D341Med (cell line): ENCODE measurements at places on chromosomes 11 and 22.
A peak's percentile ranks its signal among the peaks of the same experiment; 100 is the strongest.

DNA sequence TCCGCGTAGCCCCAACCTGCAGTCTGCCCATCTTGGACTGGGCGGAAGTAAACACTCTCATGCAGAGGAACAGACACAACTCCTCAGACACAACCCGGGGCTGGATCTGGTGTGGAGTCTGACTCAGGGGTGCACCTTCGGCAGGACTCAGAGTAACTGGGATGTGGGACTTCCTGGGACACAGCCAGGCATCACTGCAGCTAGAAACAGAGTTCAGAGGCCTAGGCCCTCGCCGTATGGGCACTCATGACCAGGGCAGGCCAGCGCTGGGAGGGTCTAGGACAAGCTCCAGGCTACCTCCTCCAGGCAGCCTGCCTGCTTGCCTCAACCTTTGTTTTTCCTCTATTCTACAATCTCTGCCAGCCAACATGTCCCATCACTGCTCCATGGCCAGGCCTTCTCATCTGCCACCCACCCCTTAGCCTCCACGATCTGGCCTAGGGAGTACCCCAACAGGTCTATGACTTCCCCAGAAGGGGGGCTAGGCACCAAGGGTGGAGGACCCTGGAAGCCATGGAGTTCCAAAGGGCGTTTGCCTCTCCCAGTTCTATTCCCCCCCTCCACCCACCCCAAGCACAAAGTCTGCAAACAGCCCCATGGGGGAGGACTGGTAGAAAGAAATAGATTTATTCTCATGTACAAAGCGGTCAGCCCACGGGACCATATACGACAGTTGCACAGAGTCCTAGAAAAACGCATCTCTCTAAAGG, 98.5 kb downstream of the PDE2A start:
- DNase-seq = no peak

DNA sequence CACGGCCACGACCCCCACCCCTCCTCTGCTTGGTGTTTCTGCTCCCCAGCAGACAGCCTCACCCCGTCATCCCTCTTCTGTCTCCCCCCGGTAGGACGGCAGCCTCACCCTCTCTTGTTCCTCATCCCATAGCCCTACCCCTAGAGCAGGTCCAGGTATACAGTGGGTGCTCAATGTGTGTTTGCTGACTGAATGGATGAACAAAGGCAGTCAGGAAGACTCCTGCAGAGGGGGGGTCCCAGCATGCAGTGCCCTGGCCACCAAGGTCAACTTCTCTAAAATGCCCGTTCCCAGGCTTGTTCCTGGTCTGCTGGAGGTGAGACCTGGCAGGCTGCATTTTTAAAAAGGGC, 34.7 kb upstream of the FADD start:
- DNase-seq = no peak

DNA sequence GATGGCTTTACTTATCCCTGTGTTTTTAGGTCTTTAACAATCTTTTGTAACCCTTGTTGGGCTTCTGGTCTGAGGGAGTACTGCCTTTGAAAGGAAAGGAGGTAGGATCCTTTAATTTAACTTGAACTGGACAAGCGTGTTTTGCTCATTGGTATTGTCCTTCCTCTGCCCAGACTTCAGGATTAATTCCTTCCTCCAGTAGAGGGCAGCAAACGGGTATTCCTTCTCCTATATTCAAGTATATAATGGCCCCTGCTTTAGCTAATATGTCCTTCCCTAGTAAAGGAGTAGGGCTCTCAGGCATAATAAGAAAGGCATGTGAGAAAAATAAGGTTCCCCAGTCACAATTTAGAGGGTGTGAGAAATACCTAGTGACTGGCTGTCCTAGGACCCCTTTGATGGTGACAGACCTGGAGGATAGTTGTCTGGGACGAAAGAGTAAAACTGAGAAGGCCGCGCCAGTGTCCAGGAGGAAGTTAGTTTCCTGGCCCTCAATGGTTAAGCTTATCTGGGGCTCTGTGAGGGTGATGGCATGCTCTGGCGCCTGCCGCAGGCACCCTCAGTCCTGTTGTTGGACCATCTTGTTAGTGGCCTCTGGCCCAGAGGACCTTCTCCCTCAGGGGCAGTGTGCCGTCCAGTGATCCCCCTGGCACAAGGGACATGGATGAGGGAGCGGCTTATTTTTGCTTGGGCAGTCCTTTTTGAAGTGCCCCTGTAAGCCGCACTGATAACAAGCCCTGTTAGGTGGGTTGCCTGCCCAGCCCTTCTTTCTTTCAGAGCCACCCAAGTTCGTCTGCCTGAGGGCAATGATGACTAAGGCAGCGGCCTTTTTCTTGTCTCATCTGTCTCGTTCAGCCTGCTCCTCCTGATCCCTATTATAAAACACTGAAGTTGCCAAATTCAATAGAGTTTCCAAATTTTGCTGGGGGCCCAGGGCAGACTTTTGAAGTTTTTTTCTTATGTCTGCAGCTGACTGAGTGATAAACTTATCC, 51.8 kb downstream of the C11orf71 start:
- DNase-seq = peak; percentile 31

DNA sequence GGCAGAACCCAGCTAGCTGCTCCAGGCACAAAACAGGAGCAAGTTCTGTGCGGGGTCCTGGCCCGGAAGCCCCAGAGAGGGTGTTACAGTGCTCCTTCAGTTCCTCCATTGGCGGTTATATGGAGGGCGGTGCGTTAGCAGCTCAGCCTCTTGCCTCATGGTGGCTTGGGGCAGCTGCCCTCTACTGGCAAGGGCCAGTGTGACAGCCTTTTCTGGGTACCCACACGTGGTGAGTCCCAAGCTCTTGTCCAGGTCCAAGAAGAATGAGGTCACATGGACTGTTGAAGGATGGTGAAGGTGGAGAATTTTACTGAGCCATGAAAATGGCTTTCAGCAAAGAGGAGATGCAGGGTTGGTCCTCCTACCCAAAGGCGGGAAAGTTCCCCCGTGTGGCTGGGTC, 100.5 kb downstream of the WT1 start:
- DNase-seq = no peak

- DNase-seq = no peak
Observed at GRCh38 chr11:14894657-14895598, 2.9 kb upstream of the CYP2R1 start.

GRCh38 chr22:47031628-47031915, 269.1 kb downstream of the TBC1D22A start:
- no peak for DNase-seq

DNA sequence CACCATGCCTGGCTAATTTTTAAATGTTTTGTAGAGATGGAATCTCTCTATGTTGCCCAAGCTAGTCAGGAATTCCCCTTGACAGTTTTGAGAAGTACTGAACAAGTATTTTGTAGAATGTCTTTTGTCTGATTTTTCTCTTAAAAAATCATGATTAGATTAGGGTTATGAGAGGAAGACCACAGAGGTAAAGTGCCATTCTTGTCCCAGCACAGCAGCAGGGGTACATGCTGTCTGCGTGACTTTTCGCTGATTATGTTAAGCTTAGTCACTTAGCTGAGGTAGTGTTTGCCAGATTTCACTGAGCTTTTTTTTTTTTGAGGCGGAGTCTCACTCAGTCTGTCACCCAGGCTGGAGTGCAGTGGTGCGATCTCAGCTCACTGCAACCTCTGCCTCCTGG, 13.6 kb upstream of the NUP160 start:
- DNase-seq = no peak

DNA sequence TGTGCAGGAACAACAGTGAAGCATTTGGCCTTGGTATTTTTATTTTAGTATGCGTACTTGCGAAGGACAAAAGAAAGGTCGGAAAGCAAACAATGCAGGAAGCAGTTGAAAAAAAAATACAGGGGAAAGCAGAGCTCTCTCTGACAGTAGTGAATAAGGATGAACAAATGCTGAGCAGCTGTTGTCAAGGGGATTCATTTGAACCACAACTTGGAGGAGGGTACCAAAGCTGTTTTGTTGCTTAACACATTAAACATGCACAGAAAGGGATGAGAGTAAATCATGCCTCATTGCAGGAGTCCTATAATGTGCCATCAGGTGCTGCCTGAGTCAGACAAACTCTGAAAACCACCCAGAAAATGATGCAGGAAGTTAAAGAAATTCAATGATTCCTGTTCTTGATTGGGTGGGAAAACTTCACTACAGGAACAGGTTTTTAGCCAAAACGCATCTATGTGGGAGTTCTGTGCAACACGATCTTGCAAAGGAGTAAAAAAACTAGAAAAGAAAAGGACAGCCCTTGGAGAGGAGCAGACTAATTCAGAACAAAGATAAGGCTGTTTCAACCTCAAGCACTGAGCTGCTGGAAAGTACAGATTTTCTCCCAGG, 2113.5 kb downstream of the LRRC4C start:
- DNase-seq = no peak

DNA sequence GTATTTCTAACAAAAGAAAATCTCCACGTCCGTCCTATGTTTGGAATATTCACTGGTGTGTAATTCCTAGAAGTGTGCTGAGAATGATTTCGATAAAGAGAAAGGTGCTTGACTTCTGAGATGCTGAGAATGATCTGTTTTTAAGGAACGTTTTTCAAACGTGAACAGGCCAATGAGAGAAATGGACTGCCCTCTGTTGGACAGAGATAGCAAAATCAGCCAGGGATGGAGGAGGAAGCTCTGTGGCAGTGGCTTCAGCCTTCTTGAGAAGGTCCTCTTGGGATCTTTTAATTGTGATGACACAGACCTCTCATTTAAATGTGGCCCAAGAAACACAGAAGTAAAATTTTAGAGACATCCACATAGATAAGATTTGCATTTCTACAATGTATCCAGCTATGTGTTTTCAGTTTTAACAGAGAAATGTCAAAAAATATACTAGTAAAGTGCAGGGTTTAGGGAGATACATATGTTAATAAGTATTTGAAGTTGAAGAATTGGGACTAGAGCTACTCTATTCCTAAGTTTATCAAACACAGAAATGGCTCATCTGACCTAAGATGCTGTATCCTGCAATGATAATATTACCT, 84.0 kb upstream of the RCN1 start:
- peak; percentile 69 for DNase-seq

DNA sequence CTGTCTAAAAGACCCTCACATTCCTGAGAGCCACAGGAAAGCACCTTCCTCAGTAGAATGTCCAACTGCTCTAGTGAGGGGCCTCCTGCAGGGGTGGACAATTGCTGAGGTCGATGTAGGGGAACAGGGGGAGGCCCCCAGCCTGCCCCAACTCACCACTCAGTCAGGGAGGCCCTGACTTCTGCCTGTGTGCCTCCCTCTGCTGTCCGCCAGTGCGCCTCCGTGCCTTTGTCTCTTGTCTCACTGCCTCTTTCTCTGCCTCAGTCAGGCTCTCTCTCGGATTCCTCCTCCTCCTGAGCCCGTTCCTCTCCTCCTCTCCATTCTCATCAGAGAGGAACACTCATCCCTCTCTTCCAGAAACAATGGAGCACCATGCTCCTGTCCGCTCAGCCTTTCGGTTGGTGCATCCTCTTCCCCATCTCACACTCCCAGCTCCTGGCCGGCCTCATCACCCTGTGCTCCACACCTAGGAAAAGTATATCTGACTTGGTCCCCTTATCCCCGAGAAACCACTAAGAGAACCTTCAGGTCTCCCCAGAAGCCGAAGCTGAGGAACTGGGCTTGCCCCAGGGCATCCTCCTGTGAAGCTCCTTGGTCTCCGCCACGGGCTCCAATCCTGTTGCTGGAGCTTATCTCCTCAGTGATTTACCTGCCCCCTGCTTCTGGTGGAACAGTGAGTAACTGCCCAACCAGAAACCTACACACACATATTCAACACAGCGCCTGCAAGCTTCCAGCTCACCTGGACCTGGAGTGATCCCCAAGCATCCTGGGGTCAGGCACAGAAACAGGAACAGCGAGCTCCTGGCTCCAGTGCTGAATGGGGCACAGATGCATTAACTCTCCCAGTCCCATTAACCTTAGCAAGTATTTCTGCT, 2.3 kb downstream of the B3GAT1 start:
- DNase-seq = no peak

DNA sequence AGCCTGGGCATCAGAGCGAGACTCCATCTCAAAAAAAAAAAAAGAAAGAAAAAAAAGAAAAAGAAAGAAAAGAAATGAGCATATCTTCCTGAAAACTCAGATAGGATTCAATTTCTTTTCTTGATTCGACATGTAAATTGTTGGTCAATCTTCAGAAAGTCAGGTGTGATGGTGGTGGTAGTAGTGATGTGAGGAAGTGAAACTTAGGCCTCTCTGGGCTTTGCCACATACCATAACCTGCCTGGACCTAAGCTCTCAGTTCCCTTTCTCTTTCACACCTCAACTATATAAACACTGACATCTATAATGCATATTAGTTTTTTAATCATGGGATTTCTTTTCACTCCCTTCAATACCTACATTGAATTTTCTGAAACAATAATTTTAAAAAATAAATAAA, 98.0 kb upstream of the TBCEL start:
- DNase-seq = no peak

DNA sequence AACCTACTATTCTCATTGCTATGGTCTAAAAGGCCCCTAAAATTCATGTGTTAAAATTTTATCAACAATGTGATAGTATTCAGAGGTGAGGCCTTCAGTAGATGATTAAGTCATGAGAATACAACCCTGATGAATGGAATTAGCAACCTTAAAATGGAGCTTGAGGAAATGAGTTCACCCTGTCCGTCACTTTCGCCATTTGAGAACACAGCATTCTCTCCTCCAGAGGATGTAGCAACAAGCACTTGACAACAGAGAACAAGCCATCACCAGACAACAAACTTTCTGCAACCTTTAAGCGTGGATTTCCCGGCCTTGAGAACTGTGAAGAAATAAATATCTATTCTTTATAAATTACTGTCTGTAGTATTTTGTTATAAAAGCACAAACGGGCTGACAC, 197.0 kb downstream of the SBF2 start:
- no peak for DNase-seq

GRCh38 chr11:86537541-86538222, 134.7 kb downstream of the ME3 start:
- no peak for DNase-seq

- no peak for DNase-seq
Observed at GRCh38 chr11:2473361-2474058, 28.7 kb downstream of the KCNQ1 start.

DNA sequence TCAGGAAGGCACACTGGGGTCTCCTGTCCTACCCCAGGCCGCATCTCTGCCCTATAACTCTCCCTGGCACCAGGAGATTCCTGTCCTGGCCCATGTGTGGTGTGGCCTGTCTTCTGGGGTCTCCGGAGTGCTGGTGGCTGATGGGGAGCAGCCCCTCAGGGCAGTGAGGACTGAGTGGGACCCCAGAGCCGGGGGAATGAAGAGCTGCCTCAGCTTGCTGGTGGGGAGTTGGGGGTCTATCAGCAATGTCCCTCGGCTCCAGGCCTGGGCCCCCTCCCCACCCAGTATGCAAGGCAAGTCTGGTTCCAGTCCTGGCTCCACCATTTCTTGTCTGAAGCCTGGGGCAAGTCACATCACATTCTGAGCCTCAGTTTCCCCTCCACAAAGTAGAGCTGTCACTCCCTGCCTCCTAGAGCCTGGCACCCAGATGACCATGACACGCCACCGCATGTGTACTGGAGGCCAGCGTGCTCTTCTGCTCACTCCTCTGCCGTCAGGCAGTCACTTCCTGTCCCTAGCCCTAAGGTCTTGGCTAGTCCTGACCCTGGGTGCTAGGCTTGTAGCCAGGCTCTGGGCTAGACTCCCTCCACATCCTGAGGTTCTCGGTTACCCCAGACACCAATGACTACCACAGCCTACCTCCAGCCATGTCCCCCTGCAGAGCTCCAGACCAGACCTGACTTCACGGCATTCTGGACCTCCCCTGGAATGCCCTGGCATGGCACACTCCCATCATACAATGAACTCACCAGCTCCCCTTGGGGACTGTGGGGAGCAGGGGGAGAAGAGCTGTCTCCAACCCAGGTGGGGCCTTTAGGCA, 12.8 kb downstream of the ARAP1 start:
- no peak for DNase-seq

- no peak for DNase-seq
Observed at GRCh38 chr11:11568651-11569229, 53.1 kb downstream of the GALNT18 start.

GRCh38 chr11:7321473-7322450, 70.1 kb downstream of the SYT9 start:
- no peak for DNase-seq
